ENCODE measurements at places on chromosomes 2 and 18.

DNA sequence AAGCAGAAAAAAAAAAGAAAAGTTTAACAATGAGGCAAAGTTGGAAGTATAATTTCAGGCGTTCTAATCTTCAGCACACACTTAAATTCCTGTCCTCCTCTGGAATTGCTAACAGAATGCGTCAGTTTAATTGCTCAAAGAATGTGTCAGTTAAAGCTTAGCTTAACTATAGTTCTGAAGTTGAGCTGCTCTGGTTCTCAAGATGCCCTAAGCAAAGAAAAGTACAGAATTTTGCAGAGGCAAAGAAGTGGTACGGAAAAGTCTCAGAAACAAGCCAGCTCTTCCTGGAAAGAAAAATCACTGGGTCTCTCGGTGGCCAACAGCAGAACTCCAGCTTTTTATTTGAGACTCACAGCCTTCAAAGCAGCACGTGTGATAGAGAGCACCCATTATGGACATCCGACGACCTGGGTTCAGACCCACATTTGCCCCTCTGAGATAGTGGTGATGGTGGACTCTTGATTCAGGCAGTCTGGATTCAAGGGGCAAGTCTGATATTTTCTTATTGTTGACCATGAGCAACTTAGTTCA, 22.2 kb upstream of the MYO3B start:
- DNase-seq: no peak

GRCh38 chr2:31070339-31071125, 67.7 kb downstream of the GALNT14 start:
- DNase-seq: no peak

DNA sequence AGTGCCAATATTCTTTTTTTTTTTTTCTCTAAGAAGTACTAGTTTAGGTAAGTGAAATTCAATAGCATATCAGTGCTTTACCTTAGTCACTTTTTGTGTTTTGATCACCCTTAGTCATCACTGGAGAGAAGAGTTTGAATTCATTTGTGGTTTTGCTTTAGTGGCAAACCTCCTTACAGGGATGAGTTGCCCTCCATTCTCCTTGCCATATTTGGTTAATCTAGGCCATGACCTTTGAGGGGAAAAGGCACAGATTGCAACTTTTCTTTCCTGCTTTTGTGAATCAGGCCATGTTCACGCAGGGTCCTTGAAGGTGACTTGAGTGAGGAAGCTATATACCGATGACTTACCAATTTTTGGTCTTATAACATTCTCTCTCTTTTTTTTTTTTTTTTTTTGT, 34.4 kb downstream of the PLEKHA3 start:
- DNase-seq: peak; percentile 95

- DNase-seq: no peak
Observed at GRCh38 chr2:176187200-176187898, 1.1 kb upstream of the HOXD1 start.

- DNase-seq: no peak
Observed at GRCh38 chr2:231590614-231591013, 2.0 kb upstream of the TEX44 start.

GRCh38 chr2:141048951-141049350, 1081.9 kb downstream of the LRP1B start:
- no peak for DNase-seq

DNA sequence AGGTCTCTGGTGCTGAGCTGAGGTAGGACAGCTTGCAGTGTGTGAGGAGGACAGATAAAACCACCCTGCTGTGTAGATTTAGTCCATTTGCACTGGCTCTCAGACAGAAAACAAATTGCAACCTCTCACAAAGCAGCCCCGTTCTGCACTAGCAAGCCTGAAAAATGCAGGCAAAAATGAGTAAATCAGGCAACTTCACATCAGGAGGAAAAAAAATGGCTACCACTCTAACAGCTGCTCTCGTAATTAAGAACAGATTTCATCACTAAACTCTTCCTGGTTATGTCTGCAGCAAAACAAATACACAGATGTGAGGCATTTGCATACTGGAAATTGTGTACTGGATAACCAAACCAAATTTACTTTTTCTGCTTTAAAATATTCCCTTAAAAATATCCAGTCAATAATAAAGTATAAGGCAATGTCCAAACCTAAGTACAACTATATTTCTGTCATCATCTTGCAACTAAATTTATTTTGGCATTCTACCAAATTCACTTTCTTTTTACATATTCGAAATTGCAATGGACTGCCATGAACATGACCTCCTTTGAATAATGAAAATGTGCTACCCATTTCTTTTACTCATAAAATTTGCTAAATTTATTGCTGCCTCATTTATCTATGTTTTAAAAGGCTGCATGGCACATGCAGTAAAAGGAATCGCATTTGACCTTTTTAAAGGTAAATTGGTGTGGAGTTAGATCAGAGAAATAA, 157.4 kb downstream of the AFF3 start:
- DNase-seq: no peak

DNA sequence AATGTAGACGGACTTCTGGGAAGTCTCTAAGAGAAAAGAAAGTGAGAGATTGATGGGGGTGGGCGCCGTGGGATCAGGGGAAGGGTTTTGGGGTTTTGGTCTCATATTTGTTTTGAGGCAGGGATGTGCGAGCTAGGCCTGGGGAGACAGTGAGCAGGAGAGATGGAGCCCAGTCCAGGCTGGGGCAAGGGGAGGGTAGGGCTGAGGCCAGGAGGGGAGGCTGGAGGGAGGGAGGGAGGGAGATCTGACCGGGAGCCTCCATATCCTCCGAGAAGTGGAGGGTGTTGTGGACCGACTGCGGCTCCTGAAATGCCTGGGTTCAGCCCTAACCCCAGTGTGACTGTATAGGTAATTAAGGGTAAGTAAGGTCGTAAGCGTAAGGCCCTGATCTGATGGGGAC, 72.8 kb upstream of the ODC1 start:
- DNase-seq: no peak

GRCh38 chr2:101843048-101843447, 145.5 kb downstream of the MAP4K4 start:
- peak; percentile 86 for DNase-seq

DNA sequence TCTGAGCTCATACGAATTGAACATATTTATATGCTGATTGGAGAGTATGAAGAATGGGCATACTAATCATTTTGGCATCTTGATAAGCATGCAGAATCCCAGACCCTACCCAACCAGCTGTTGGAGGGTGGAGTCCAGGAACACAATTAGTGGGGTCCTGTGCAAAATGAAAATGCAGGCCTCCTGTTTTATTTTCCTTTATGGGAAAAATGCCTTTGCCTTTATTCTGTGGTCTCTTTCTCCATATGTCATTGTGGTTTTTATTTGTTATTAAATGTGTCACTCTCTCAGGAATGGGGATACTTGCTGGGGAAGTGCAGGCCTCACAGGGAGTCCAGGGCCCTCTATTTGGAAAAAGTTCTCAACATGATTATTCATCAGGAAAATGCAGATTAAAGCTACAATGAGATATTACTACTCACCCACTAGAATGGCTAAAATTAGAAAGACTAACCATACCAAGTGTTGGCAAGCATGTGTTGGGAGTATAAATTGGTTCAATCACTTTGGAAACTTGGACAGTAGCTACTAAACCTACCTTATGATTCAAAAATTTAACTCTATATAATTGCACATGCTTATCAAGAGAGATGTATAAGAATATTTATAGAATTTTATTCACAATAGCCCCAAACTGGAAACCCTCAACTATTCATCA, 223.1 kb upstream of the FBXO11 start:
- peak; percentile 90 for DNase-seq

- peak; percentile 66 for DNase-seq
Observed at GRCh38 chr2:88181511-88181910, 11.4 kb downstream of the THNSL2 start.

DNA sequence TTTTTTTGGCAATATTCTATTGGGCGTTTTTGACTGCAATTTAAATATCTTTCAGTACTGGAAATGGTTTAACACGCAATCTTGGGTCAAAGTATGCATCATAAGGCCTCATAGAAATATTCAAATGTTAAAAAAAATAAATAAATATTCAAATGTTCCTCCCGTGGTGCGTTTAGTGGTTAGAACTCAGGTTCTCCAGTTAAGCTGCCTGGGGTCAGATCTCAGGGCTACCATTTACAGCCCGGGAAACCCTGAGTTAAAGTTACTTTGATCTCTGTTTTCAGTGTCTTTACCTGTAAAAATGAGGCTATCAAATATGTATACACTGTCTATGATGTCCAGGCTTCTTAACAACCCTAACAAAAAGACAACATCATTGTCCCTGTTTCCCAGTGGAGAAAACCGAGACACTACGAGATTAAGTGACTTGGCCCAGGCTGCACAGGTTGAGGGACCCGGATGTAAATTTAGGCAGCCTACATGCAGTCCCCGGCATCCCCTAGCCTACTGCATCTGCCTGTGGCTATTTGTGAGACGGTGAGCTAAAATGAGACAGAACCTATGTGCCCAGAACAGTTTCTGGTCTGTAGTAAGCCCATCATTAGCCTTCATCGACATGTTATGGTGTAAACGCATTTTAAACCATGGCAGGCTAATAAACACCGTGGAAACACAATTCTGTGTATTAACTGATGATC, 1.7 kb downstream of the FHL2 start:
- DNase-seq: peak; percentile 58

- DNase-seq: no peak
Observed at GRCh38 chr18:35750929-35751328, 169.4 kb downstream of the GALNT1 start.

- peak; percentile 43 for DNase-seq
Observed at GRCh38 chr2:120596191-120596811, 139.4 kb upstream of the GLI2 start.

DNA sequence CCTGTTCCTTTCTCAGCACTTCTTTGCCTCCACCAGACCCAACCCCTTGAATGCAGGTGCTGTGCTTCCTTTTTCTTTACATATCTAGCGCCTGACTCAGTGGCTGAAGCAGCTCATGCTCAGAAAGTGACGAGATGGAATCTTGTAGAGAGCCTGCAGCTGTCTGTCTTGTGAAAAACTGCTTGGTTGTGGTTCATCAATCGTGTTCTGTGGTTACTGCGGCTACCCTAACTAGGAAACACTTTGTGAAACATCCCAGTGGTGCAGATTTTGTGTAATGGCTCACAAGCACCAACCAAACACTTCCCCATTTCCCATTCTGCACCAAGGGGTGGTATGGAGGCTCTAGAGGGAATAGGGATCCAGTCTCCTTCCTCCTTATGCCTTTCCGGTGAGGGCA, 307.2 kb upstream of the MMADHC start:
- DNase-seq: peak; percentile 90

- DNase-seq: no peak
Observed at GRCh38 chr2:54701029-54701428, 22.4 kb upstream of the EML6 start.

DNA sequence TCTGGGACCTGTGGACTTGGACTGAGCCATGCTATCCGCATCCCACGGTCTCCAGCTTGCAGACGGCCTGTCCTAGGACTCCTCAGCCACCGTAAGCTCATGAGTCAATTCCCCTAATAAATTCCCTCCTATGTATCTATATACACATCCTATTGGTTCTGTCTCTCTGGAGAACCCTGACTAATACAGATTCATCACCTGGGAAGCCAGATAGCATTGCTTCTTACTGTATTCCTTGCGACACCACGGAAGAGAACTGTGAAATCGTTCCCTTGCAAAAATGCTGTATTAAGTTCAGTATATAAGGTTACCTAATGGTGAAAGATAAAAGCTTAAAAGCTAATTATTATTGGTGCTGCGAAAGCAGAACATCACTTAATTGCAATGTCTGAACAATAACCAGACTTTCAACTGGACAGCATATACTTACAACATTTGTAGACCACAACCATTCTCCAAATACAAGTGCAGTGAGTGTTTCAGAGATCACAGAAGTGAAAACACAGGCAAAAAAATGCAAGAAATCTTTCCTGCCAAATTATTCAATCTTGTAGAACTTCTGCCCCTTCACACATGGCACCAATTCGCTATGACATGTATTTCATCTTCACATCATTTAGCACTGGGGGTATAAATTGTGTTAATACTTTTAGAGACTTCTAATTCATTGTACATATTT, 352.9 kb downstream of the TXNL1 start:
- no peak for DNase-seq

DNA sequence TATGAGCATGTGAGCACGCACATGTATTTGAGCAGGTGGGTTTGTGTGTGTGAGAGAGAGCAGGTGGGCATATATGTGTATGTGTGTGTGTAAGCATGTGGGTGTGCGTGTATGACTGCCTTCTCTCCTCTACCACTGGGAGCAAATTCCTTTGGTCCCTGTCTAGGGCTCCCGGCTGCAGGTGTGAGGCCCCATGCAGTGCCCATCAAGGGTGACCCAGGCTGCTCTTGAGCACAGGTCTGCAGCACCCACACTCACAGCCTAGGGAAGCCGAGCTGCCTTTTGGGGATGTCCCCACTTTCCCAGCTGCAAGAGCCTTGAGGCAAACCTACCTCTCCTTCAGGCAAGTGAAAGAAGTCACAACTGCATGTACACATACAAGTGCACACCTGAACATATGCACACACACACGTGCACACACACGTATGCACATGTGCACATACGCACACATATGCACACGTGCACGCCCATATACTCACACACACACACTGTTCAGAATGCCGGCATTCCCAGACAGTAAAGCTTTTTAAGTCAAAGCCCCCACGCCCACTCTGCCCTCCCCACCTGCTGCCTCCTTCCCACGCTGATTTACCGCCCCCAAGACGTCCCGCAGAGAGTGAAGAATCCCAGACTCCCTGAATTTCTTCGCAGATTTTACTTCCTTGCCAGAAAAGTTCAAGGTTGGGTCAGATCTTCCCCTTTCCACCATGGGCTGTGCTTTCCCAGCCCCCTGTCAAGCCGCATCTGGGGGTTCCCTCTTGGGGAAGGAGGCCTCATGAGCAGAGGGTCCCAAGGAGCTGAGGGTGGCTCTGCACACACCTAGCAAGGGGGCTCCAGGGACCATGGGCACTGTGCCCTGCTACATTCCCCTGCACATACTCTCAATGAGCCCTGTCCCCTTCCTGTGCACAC, 170.6 kb downstream of the TWIST2 start:
- DNase-seq: no peak

DNA sequence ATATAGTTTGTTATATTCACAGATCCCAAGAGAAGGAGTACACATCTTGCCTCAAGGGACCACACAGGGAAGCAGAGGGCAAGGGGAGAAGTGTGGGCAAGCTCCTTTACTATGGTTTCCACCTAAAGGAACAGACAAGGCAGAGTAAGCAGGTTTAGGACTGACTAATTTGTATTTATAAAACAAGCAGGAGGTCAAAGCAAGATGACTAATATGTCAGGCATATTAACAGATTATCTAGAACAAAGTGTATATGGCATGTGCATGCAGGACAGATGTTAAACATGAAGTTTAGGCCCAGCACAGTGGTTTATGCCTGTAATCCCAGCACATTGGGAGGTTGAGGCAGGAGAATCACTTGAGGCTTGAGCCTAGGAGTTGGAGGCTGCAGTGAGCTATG, 3.7 kb upstream of the LRP2 start:
- peak; percentile 10 for DNase-seq

Measured in LHCN-M2 (cell line).